ENCODE measurements at places on chromosomes 4 and X.

GRCh38 chr4:53484911-53485657 lies 106.2 kb downstream of the LNX1 start:
- no peak for DNase-seq

DNA sequence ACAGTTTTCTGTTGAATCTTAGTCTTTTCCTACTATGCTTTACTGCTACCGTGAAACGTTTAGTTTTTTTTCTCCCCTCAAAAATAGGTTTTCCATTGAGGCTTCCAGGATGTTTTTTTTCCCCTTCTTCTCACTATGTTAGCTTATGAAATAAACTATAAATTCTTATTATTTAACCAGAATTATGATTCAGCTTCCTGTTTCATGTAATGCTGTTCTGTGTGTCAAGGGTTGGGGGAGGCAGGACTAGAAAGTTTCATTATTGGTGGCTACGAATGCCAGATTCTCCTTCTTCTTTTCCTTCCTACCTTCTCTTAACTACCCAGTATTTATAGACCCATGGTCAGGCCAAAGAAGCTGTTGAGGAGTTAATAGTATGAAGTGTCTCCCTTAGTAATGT lies 11.8 kb downstream of the CLCN5 start:
- DNase-seq: no peak

DNA sequence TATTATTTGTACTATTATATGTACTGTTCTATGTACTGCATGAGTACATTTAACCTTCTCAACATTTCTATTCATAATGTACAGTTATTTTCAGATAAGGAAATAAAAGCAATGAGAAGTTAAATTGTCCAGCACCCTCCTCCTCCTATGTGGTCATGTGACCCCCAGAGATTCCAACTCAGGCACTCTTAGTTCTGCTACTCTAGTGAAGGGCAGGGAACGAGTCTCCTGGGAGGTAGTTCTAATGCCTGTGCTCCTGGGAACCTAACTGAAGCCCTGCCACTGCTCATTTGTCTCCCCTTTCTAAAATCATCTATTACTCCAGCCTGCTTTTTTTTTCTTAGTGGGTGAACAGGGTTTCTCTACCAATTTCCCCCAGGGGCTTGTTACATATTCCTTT lies 105.9 kb upstream of the GPRIN3 start:
- no peak for DNase-seq

- peak; percentile 40 for DNase-seq
Measured at GRCh38 chr4:159269116-159269515, 166.2 kb downstream of the RAPGEF2 start.
